Fibroblast of mammary gland (primary cell): ENCODE measurements at places on chromosomes 11 and 22.

GRCh38 chr22:33328789-33329296 is 270.7 kb upstream of the SYN3 start:
- peak; percentile 66 for DNase-seq

- no peak for DNase-seq
Observed at GRCh38 chr11:75024068-75024449, 35.3 kb downstream of the NEU3 start.

GRCh38 chr11:27227736-27228135 is 135.3 kb downstream of the CCDC34 start:
- no peak for DNase-seq

DNA sequence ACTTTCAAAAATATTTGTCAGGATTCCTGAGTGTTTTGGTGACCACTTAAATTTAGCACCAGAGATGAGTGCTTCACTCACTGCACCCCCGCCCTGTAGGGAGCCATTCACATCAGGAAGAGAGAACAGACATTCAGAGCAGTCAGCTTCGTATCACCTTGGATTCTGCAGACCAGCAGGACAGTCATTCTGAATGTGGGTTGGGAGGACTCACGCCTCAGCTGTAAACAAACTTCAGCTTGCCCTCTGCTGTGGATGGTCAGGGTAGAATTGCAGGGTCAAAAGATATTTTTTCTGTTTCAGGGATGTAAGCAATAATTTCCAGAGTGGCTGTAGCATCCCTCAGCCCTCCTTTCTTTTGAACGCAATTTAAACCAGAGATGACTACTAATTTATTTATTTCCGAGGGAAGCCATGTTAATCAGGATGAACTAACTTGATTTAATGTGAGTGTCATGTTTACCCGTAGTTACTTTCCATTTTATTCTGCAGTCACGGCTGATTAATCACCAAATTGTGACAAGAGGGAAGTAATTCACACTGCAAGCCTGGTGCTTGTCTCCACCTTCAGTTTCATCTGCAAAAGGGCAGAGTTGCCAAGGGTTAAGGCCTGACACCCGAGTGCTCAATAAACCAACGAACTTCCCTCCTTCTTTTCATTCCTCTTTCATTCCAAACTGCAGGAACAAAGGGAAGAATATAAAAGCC is 174.2 kb upstream of the DDI1 start:
- no peak for DNase-seq

- no peak for DNase-seq
Observed at GRCh38 chr11:104836691-104837090, 61.6 kb downstream of the CASP12 start.
